Stimulated activated naive CD4-positive, alpha-beta T cell (primary cell): ENCODE measurements at places on chromosomes 2 and 18.

DNA sequence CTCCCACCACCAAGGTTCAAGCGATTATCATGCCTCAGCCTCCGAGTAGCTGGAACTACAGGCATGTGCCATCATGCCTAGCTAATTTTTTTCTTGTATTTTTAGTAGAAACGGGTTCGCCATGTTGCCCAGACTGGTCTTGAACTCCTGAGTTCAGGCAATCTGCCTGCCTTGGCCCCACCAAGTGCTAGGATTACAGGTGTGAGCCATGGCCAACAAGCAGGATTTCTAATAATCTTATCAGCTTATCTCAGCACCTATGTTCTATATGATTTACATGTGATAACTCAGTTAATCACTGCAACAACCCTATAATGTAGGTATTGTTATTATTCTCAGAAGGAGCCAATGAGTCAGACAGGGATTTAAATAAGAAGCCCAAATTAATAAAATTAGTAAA, 80.3 kb downstream of the GORASP2 start:
- DNase-seq: no peak

DNA sequence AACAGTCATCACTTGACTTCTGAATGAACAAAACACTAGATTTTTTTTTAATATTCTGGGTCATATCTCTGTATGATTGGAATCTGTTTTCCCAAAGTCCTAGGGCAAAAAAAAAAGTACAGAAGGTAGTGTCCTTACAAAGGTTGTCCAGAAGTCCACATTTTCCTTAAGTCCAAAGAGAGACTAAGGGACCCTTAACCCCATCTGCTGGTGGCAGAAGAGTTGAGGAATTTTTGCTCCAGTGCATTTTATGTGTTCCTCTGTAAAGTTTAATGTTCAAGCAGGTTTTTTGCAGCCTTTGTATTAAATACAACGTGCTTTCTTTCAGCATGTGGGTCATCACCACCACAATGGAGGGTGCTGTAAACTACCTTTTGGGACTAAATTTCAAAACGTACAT, 215.9 kb downstream of the SP3 start:
- DNase-seq: no peak

- no peak for DNase-seq
Observed at GRCh38 chr2:152500772-152501171, 165.8 kb downstream of the FMNL2 start.

GRCh38 chr2:143705108-143705707, 576.0 kb downstream of the ARHGAP15 start:
- no peak for DNase-seq

GRCh38 chr2:52594026-52594425, 1173.6 kb upstream of the CHAC2 start:
- no peak for DNase-seq

- no peak for DNase-seq
Observed at GRCh38 chr2:128633501-128633900, 314.8 kb upstream of the HS6ST1 start.

DNA sequence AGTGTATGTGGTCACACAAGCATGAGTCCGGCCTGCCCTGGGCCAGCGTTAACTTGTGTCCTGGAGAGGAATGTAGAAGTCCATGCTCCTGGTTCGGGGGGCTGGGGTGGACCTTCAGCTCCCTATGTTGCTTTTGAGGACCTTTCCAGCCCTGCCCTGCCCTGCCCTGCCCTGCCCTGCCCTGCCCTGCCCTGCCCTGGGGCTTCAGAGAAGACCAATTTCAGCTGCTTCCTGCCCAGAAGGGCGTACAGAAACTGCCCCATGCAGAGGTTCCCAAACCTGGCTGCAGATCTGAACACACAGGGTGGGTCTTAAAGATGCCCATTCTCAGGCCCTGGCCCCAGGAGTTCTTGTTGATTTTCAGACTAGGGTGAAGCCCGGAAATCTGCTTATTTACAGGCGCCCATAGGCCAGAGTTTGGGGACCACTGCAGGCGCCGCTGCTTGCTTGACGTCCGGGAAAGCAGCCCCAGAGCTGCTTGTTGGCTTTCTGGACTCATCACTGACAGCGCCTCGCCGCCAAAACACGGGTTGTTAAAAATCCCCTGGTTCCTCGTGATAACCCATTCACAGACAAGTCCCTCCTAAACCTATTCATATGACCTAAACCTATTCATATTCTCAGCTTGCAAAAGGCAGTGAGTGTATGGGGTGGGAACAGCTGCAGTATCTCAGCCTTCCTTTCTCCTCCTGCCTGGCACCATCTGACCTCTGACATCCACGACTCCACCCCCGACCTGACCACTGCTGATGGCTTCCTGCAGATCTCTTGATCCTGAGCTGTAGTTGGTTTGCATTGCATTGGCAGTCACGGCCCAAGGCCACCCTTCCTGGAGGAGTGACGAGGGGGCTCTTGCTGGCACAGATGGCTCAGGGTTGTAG, 198.3 kb downstream of the GLI2 start:
- no peak for DNase-seq

DNA sequence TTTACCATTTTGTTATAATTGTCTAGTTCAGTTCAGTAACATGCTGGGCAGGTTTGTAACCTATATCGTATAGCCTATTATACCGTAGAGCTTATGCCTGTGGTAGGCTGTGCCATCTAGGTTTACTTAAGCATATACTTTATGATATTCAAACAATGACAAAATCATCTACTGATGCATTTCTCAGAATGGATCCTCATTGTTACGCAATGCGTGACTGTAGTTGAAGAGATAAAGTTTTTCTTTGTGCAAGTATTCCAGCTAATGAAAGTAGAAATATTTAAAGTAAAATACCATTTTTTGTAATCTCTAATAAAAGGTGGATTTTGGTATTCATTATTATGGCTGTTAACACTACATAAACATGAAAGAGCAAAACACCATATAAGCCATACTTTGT, 100.2 kb downstream of the LRRTM4 start:
- DNase-seq: no peak

- no peak for DNase-seq
Observed at GRCh38 chr18:48441405-48441881, 32.3 kb upstream of the ZBTB7C start.

DNA sequence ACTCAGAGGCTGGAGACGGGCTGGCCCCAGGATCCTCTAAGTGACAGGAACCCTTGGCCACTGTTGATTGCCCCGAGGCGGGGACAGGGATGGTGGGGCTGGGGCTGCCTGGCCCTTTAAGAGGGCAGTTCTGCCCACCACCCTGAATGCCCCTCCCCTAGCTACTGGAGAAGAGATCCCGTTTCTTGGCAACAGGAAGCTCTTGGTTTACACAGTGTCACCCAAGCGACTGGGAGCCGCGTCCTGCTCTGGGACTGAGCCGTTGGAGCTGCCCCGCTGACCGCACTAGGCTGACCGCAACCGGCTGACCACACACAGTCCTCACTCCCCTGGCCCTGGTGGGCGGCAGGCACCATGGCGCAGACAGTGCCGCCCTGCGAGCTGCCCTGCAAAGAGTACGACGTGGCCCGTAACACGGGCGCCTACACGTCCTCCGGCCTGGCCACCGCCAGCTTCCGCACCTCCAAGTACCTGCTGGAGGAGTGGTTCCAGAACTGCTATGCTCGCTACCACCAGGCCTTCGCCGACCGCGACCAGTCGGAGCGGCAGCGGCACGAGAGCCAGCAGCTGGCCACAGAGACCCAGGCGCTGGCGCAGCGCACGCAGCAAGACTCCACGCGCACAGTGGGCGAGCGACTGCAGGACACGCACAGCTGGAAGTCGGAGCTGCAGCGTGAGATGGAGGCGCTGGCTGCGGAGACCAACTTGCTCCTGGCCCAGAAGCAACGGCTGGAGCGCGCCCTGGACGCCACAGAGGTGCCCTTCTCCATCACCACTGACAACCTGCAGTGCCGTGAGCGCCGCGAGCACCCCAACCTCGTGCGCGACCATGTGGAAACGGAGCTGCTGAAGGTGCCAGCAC, at the start of gene TEKT4:
TSS of gene TEKT4 (plus strand) at position 205 of the 862 bp plus-strand sequence. CDS start at position 355, 150 bp downstream.
- DNase-seq: no peak

DNA sequence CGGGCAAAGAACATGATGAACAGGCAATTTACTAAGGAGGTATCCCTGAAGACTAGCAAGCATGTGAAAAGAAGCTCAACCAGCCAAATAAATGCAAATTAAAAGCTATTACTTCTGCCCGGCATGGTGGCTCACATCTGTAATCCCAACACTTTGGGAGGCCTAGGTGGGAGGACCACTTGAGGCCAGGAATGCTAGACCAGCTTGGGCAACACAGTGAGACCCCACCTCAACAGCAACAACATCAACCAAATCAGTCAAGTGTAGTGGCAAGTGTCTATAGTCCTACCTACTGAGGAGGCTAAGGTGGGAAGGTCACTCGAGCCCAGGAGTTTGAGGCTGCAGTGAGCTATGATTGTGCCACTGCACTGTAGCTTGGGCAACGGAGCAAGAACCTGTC, 139.1 kb downstream of the MEP1B start:
- DNase-seq: no peak

DNA sequence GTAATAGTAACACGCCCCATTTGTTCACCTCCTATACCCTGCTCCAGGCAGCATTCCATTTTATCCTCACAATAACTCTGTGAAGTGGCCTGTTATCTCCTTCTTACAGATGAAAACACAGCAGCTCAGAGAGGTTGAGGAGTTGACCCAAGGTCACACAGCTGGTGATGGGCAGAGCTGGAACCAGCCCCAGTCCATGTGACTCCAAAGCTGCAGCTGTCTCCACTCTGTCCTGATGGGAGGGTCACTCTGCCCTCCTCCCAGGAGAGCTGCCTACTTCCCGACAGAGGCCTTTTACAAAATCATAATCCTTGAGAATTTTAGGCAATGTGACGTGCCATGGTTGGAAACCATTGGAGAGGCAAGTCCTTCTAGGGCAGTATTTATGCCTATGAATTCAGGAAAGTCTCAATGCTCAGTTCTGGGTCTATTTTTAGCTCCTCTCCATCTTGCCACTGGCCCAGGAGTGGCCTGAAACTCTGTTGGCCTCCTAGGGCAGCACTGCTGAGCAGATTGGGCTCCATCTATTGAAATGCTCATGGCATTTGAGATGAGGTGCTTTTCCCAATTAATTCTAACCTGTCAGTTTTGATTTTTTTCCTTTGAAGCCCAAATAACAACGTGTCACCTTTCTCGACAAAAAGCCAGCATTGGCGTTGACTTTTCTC, 162.0 kb upstream of the MSH6 start:
- no peak for DNase-seq

DNA sequence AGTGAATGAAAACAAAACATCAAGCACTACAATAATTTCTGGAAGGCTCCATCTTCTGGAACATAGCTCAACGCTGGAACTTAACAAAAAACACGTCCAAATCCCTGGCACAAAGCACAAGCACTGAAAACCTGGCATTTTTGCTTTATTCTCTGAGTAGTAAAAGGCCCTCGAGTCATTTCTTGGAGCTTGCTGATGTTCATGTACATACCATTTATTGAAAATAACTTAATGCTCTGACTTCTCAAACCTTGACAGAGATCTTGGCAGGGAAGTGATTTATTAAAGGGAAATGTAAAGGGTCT, 76.5 kb upstream of the STK17B start:
- DNase-seq: no peak

- DNase-seq: peak; percentile 22
Observed at GRCh38 chr18:23864624-23865023, 149.9 kb upstream of the TTC39C start.

DNA sequence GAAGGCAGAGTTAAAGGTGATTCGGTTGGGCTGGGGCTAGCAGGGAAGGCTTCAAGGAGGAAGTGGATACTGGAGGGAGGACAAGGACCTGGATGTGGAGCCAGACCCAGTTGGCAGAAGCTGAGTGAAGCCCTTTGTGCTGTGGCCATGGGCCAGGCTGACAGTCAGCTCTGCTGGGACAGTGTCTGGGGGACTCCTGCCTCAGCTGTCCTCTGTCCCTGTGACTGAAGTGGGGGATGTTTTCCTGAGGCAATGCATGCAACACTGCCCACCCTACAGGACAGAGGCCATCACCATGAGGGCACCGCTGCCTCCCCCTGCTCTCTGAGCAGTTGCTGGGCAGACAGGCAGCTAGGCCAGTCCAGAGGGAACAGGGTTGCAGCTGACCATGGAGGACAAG, 40.0 kb downstream of the ST8SIA5 start:
- no peak for DNase-seq

- DNase-seq: no peak
Observed at GRCh38 chr2:47561906-47562305, 158.9 kb downstream of the MSH2 start.

DNA sequence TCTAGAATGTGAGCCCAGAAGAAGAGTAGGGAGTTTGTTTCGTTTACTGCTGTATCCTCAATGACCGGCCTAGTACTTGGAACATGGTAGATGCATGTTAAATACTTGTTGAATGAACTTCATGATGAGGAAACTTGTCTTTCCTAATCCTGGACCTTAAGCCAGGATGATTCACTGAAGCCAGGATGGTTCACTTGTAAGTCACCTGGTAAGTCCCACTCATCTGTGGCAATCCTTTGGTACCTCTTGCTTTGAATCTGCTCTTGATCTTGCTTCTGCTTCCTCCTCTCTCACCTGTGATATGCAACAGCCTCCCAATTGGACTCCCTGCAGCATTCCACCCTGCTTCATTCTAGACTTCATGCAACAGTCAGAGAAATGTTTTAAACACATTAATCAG, 43.6 kb downstream of the QPCT start:
- no peak for DNase-seq

DNA sequence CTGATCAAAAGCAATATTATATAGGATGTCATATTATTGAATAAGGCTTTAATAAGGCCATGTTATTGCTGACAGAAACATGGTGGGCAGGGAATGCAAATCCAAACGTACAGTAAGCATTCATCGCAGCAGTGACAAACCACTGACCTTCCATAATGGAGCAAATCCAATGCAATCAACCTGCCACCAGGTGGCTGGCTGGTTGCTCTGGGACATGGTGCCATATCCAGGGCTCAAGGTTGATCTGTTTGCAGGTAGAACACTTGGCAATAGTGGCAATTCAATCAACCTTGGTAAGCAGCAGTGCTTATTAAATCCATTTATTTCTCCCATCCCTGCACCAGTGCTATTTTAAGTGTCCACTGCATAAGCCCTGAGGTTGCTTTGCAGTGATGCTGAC, 75.4 kb downstream of the CERKL start:
- DNase-seq: no peak

- DNase-seq: no peak
Observed at GRCh38 chr2:10912796-10913455, 1.2 kb downstream of the KCNF1 start.

DNA sequence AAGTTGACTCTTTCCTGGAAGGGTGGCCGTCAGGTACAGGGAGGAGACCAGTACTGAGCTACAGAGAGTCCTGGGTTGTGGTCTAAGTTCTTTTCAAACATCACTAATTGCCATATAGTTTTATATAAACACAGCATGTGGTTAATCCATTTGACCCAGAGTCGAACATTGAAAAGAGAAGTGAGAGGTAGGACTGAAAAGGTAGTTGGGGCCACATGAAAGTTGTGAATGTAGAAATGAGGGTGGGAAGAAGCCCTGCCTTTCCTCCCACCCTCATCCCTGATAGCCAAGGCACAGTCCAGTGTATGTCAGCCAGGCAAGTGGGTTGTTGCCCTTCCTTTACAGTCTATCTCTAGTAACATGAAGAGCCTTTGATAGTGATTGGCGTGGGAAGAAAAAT, 4.4 kb downstream of the DDX18 start:
- no peak for DNase-seq
